Mesothelial cell of epicardium (in vitro differentiated cells): ENCODE measurements at places on chromosomes 2 and 18. TPM values are rescaled to one million over a fixed set of nuclear protein-coding genes. Genes with fewer than 3 reads are reported as not detected.

The MRO gene
- total RNA-seq = 0.18 to 0.40 TPM (median 0.29 TPM) in 3 replicates

The HOXD8 gene
- total RNA-seq = 0.29 to 0.58 TPM (median 0.40 TPM) in 3 replicates

The C2orf66 gene
- 0.18 to 0.44 TPM (median 0.27 TPM) in 3 replicates for total RNA-seq

The PAX8 gene
- 0.13 to 0.31 TPM in 2 of 3 replicates, not detected in the other for total RNA-seq

The HDLBP gene
- total RNA-seq = 479 to 484 TPM (median 480 TPM) in 3 replicates

The TFPI gene
- total RNA-seq = 80.0 to 89.7 TPM (median 87.9 TPM) in 3 replicates

The C2orf81 gene
- 4.7 to 8.8 TPM (median 6.0 TPM) in 3 replicates for total RNA-seq

DNA sequence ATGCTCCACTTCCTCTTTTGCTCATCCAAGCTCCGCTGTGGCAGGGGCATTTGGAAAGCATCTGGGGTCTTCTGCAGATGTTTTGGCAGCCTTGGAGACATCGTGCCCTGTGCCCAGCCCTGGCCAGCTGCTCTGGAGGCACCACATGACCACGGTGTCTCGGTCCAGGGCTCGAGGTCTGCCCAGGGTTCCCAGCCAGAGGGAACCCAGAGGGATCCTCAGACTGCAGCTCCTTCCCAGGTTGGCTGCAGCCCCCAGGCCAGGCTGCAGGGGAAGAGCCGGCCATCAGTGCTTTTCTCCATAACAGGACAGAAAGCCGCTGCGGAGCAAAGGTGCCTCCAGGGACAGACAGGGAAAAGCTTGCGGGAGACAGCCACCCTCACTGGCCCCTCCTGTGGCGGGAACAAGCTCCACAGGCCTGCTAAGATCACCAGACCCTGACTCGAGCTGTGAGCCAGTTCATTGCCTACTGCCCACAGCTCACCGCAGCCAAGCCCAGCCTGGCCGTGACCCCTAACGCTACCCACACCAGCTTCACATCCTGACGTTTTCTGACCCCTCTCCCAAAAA lies 74.7 kb downstream of the SMAD7 start:
- H3K27me3 ChIP-seq = no peaks in the 10 kb centered on the region
- no peak for DNase-seq
- peaks cover 65% of the 10 kb centered on the region for H3K4me1 ChIP-seq
- peak overlapping the region; percentile 91 for H3K27ac ChIP-seq

DNA sequence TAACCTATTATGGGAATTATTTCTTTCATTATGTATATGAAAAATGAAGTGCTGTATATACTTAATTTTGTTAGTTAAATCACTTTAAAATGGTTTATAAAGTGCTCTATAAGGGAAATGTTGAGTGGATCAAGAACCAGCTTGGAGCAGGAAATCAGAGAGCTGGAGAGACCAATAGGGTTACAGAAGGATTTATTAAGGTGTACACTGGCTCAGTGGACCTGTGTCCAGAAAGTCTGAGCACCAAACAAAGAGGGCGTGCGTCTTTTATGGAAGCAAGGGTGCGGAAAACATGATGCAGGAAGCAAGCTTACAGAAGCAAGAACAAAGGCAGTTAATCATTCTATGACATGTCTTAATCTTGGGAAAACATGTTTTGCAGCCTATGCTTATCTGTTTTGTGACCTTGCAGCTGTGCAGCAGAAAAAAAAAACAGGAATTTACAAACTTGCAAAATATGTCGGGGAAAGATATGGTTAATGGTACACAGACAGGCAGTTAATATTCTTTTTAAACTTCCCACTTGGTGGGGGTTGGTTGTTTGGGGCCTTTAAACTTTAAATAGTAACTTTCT lies 65.2 kb upstream of the SLC35G4 start:
- no peak overlapping the region for H3K27ac ChIP-seq
- peaks cover 9% of the 10 kb centered on the region for H3K36me3 ChIP-seq
- no peak overlapping the region for H3K4me3 ChIP-seq
- H3K4me1 ChIP-seq = no peaks in the 10 kb centered on the region
- no peak for DNase-seq

DNA sequence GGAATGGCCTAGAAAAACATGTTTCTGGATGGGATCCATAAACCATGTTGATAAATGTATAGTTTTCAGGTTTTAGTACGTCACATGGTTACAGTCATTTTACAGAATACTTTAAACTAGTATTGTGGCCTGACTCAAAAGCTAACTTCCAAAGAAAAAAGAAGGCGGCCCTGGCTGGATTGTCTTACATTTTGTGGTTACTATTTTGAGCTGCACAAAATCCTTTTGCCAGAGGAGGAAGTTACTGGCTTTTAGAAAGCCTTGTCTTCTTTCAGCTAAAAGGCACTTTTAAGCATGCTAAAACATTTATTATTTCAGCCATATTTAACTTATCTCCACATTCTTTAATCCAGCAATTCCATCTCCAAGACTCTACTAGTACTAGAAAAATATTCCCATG lies 227.9 kb downstream of the CDH2 start:
- no peaks in the 10 kb centered on the region for H3K36me3 ChIP-seq
- no peaks in the 10 kb centered on the region for H3K27me3 ChIP-seq
- H3K27ac ChIP-seq = no peak overlapping the region
- no peak overlapping the region for H3K4me3 ChIP-seq

GRCh38 chr2:17051538-17051937 lies 385.9 kb upstream of the CYRIA start:
- H3K27ac ChIP-seq = no peak overlapping the region
- no peak for DNase-seq
- peaks cover 12% of the 10 kb centered on the region for H3K4me1 ChIP-seq
- H3K36me3 ChIP-seq = no peaks in the 10 kb centered on the region
- H3K4me3 ChIP-seq = no peak overlapping the region

GRCh38 chr2:18930971-18931370 lies 341.6 kb upstream of the NT5C1B start:
- no peaks in the 10 kb centered on the region for H3K27me3 ChIP-seq
- no peak overlapping the region for H3K4me3 ChIP-seq
- peak overlapping the region; percentile 80 for H3K27ac ChIP-seq

- H3K36me3 ChIP-seq = no peaks in the 10 kb centered on the region
- no peak overlapping the region for H3K27ac ChIP-seq
- H3K4me1 ChIP-seq = no peaks in the 10 kb centered on the region
- no peaks in the 10 kb centered on the region for H3K27me3 ChIP-seq
These were observed 21.8 kb downstream of the DOK1 start for GRCh38 chr2:74576211-74576862.

- H3K27me3 ChIP-seq = no peaks in the 10 kb centered on the region
- H3K27ac ChIP-seq = no peak overlapping the region
- H3K36me3 ChIP-seq = peaks cover 2% of the 10 kb centered on the region
- H3K4me3 ChIP-seq = no peak overlapping the region
- peaks cover 21% of the 10 kb centered on the region for H3K4me1 ChIP-seq
These were observed 1.4 kb upstream of the UBXN4 start for GRCh38 chr2:135740206-135740605.

DNA sequence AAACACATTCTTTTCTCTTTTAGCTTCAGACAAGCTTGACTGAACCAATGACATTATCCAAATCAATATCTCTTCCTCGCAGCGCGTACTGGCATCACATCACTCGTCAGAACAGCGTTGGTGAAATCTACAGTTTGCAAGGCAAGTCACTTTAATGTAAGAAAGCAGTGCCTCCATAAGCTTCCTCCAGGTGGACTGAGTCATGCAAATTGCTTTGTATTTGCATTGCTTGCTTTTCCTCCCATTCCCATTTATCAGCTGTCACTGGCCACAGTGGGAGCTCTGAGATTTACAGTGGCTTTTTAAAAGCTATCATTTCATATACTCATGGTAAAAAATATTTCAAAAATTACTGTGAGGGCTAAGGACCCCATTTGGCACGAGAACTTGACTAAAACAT lies 189.9 kb downstream of the CD226 start:
- no peaks in the 10 kb centered on the region for H3K36me3 ChIP-seq
- DNase-seq = no peak
- H3K27me3 ChIP-seq = no peaks in the 10 kb centered on the region

- no peaks in the 10 kb centered on the region for H3K36me3 ChIP-seq
- H3K4me1 ChIP-seq = no peaks in the 10 kb centered on the region
- H3K27ac ChIP-seq = no peak overlapping the region
- peaks cover 17% of the 10 kb centered on the region for H3K27me3 ChIP-seq
These were observed 122.8 kb upstream of the DOCK10 start for GRCh38 chr2:225165052-225165451.

- no peaks in the 10 kb centered on the region for H3K27me3 ChIP-seq
- H3K4me3 ChIP-seq = no peak overlapping the region
- DNase-seq = no peak
- no peaks in the 10 kb centered on the region for H3K36me3 ChIP-seq
These were observed 329.6 kb upstream of the ID2 start for GRCh38 chr2:8352296-8352695.

DNA sequence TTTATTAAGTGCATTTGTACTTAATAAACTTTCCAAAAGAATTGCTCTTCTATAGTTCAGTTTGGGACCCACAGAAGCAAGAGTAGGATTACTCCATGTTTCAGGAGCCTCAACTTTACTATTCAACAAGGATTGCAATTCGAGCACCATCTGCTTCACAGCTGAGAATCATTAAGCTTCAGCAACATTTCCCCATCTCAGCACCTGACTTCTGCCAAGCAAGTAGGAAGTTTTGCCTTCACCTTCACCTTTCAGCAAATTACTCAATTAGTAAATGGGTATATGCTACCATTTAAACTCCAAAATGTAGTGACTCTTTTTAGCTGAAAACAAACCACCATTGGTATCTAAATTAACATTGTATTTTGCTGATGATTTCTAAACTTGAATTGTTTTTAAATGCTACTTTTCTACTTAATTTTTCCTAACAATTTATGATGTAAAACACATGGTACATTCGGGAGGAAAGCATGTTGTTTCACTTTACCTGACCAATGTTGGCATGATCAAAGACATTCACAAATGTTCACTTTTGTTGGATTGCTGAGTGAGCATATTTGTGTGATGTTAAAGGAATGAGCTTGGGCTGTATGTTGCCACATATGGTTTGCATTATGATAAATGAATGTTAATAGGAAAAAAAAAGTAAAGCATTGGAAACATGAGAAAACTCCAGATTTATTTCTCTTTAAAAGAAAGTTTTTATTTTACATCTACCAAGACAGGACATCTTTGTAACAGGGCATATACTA lies 159.2 kb downstream of the GULP1 start:
- H3K4me1 ChIP-seq = peaks cover 32% of the 10 kb centered on the region
- H3K4me3 ChIP-seq = no peak overlapping the region
- no peaks in the 10 kb centered on the region for H3K27me3 ChIP-seq
- no peak for DNase-seq
- peak overlapping the region; percentile 75 for H3K27ac ChIP-seq

DNA sequence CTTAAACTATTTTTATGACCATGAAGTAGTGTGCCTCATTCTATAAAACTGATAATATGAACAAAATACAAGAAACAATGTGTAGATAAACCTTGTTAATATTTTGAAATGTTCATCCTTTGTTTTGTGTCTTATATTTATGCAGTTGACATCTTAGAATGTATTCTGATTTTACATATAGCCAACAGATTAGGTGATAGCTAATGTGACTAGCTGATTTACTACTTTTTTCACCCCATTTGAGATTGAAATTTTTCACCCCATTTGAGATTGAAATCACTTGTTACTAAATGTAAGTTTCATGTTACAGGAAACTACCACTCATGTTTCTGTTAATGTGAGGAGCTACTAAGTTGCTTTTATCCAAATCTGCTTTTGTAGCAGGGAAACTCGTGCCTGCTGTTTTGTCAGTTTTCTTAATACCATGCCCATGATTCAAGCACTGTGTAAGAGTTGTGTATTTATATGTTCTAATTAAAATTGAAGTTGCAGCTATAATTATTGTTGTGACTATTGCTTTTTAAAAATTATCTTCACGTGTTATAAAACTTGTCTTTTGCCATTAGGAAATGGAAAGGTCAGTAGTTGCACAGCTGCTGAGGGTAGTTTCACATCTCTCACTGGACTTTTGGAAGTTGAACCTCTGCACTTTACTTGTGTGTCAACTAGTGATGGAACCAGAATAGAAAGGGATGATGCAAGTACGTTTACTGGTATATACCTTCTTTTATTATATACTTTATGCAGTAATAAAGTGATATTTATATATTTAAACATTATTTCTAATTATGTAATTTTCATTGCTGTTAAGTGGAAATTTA lies 96.6 kb downstream of the BIRC6 start:
- H3K27me3 ChIP-seq = no peaks in the 10 kb centered on the region
- no peak overlapping the region for H3K4me3 ChIP-seq
- H3K27ac ChIP-seq = no peak overlapping the region

- DNase-seq = no peak
- H3K27me3 ChIP-seq = peaks cover 22% of the 10 kb centered on the region
- peaks cover 3% of the 10 kb centered on the region for H3K36me3 ChIP-seq
- H3K27ac ChIP-seq = no peak overlapping the region
- peak overlapping the region; percentile 65 for H3K4me3 ChIP-seq
These were observed 6.0 kb downstream of the GAREM2 start for GRCh38 chr2:26178746-26179436.

GRCh38 chr18:4119127-4119648 lies 335.9 kb downstream of the DLGAP1 start:
- H3K4me3 ChIP-seq = no peak overlapping the region
- DNase-seq = no peak
- peaks cover 2% of the 10 kb centered on the region for H3K27me3 ChIP-seq
- no peaks in the 10 kb centered on the region for H3K4me1 ChIP-seq
- peaks cover 3% of the 10 kb centered on the region for H3K36me3 ChIP-seq

DNA sequence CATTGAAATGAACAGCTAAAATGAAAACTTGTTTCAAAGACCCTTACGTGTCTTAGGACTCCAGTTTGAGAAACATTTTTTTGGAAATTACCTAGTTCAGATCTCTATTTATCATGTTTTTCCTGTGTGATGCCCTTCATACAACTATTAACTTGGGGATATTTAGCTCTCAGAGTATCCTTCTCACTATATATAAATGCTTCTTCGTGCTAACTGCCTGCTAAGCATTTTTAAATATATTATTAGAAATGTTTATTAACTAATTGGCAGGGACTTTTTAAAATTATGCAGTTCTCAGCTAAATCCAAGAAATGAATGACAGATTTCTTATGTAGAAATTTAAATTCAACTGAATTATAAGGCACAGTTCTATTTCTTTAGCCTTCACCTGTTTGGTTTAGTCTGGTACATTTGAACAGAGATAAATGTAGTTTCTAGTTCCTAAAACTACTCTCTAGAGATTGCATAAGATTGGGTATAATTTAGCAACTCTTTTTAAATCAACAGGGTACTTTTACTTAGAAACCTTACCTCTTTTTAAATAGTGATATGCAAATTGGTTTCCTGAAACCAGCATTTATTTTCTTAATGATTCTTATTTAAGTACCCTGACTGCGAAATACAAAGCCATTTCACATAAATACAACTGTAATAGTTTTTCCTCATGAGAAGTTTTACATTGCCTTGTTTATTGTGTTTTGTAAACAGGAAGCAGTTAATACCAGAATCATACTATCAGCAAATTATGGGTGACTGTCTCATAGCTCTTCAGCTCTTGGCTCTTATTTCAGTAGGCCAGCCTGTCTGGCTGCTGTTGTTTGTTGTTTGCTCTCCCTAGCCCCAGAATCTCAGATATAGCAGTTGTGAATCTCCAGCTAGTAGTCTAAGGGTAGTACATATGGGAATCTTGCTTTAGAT lies 140.7 kb downstream of the PTRHD1 start:
- H3K27me3 ChIP-seq = no peaks in the 10 kb centered on the region
- peaks cover 2% of the 10 kb centered on the region for H3K36me3 ChIP-seq
- no peak overlapping the region for H3K4me3 ChIP-seq

DNA sequence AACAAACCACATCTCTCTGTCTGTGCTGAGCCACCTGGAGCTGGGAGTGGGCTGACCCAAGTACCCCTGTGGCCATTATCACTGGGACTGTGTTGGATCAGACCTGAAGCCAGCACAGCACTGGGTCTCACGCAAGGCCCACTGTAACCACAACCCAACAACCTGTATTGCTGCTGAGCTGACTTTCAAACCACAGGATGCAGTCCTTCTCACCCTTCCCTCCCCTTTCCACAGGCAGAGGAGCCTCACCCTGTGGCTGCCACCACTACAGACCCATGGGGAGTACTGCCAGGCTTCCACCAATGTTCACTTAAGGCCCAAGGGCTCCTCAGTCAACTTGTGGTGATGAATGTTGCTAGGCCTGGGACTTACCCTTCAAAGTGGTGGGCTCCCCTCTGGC lies 135.7 kb downstream of the DIS3L2 start:
- no peak overlapping the region for H3K4me3 ChIP-seq
- no peak overlapping the region for H3K27ac ChIP-seq
- no peaks in the 10 kb centered on the region for H3K27me3 ChIP-seq
- H3K4me1 ChIP-seq = no peaks in the 10 kb centered on the region
- no peak for DNase-seq
